Regular cardiac myocyte (primary cell): ENCODE measurements at places on chromosomes 6 and 20. TPM values are rescaled to one million over a fixed set of nuclear protein-coding genes. Genes with fewer than 3 reads are reported as not detected.

SLC17A2 gene
- not detected in 2 replicates for total RNA-seq

KCNG1 gene
- 5.4 and 13.5 TPM in 2 replicates for total RNA-seq

TUBB2B gene
- 0.85 and 6.9 TPM in 2 replicates for total RNA-seq

VSTM2L gene
- total RNA-seq, result 2.5 and 3.7 TPM in 2 replicates

C20orf141 gene
- total RNA-seq, result not detected in 2 replicates

AK9 gene
- total RNA-seq, result 4.2 and 10.1 TPM in 2 replicates

C6orf58 gene
- 0.19 TPM in 1 of 2 replicates, not detected in the other for total RNA-seq

HSPA1L gene
- 1.3 and 2.8 TPM in 2 replicates for total RNA-seq

AVP gene
- total RNA-seq, result not detected in 2 replicates

PRDM13 gene
- not detected in 2 replicates for total RNA-seq

AP5S1 gene
- 12.1 and 18.6 TPM in 2 replicates for total RNA-seq

LCA5 gene
- total RNA-seq, result 4.4 and 7.9 TPM in 2 replicates

RAMACL gene
- 0.38 and 1.1 TPM in 2 replicates for total RNA-seq

COL10A1 gene
- under 0.01 TPM in 1 of 2 replicates, not detected in the other for total RNA-seq

MYCT1 gene
- 19.7 and 22.2 TPM in 2 replicates for total RNA-seq

FNDC11 gene
- 0.19 and 0.56 TPM in 2 replicates for total RNA-seq

MRAP2 gene
- 1.7 and 3.7 TPM in 2 replicates for total RNA-seq

CST4 gene
- total RNA-seq, result 0.77 and 1.7 TPM in 2 replicates

FOXC1 gene
- total RNA-seq, result 2.3 and 2.8 TPM in 2 replicates

RFX6 gene
- total RNA-seq, result not detected in 2 replicates

FGD2 gene
- total RNA-seq, result not detected in 2 replicates

FKBP5 gene
- total RNA-seq, result 3.9 and 23.0 TPM in 2 replicates

SIRPD gene
- total RNA-seq, result not detected in 2 replicates

SLC25A27 gene
- total RNA-seq, result 1.5 and 4.5 TPM in 2 replicates

C20orf144 gene
- total RNA-seq, result 0.19 and 0.28 TPM in 2 replicates
